NCI-H226 (cell line): ENCODE measurements at places on chromosomes 3 and 15.

GRCh38 chr3:59128685-59129084 is 78.9 kb upstream of the CFAP20DC start:
- no peak for DNase-seq

DNA sequence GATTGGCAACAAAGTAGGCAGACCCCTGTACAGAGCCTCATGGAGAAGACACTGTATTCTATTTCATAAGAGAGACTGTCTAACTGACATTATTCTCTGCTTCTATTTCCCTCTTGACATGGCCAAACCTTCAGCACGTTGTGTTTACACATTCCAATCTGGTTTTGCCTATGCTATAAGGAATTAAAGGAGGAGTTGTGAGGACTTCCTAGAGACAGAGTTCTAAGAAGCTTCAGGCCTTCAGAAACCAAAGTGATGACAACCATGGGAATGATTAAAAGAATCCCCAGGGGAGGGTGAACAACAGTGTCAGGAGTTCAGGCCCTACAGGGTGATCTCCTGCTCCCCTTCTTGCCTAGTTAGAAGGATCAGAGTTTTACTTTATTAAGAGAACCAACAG is 44.9 kb upstream of the CAPN7 start:
- no peak for DNase-seq

DNA sequence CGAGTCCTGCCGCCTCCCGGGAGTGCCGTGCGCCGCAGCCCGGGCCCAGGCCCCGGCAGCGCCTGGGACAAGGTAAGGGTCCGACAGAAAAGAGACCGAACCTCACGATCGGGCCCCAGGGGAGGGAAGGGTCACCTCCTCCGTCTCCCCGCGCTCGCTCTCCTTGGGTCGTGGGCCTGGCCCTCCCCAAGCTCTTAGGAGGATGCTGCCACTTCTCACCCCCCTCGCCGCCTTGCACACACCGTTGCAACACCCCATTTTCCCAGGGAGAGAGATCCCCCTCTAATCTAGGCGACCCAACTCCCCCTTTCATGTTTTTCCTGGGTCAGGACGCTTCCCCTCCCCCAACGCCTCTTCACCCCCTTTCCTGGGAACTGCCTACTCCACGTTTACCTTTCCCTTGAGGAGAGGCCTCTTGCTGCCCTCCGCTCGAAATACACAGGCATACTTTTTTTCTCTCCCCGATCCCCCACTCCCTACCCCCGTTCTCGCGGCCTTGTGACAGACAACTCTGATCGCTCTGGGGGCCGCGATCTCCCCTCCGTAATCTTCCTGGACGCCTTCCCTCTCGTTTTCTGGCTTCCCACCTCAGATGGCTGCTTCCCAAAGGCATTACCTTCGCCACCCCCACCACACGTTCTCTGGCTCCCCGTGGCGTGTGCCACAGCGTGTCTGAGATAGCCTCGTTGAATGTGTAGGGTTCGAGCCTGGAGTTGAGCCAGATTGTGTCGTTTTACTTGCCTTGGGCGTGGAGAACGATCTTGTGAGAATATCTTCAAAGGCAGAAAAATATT is 688 bp downstream of the SETD5 start:
- DNase-seq = peak; percentile 20

DNA sequence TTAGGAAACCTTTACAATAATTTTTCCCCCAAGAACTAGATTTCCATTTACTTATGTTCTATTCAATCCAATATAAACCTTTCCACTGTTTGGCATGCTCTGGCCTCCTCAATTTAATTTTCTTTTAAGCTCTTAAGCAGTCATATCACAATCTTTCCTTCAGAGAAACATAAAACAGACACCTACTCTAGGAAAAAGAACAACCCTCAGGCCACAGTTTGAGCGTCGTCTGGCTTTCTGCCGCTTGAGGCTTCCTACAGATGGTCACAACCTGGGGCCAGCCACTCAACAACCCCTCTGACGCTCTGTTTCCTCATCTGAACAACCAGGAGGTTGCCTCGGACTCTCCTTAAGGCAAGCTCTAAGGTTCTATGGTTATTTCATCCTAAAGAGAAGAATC is 143.3 kb downstream of the ADAMTS17 start:
- DNase-seq = no peak

DNA sequence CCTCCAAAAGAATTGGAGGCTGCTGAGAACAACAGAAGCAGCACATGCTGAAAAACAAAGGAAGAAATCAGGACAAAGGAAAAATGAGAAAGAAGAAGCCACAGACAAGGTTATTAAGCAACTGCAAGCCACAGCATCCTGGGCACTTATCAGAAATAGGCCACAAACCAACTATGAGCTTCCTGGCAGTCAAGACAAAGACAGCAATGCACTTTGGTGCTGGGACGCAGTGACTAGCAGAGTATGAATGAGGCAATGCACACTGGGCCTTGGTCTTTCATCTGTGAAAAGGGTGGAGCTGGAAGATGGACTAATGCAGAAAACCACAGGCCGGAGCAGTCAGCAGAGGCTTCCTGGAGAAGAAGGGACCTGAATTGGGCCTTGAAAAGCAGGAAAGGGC is 56.0 kb upstream of the LINGO1 start:
- DNase-seq = no peak

DNA sequence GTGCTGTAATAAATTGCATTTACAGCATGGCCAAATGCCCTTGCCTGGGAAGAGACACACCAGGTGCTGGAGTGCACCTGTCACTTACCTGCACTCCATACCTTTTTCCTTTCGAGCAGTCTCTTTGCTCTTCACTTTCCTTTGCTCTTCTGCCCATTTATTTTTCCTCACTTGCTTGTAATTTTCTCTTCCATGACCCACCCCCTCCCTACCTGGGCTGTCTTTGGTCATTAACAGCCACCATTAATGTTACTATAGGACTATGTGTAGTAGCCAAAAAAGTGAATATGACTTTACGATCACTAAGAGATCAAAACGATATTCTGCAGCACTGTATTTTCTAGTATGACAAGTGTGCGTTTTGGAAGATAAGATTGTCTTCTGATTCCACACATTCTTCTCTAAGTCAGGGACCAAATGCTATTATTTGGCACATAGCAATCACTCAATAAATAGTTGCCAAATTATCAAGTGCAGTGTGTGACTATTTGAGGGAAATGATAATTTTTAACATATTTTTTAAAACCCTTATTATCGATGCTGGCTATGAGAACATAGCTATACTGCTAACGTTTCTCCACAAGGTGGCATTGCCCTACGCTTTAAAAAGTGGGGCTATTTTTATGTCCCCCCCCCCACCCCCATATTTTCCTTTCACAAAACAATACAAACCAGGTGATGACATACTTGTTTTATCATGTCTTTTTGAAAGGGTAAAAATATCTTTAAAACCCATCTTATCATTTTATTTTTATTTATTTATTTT is 114.4 kb downstream of the GHSR start:
- no peak for DNase-seq

- DNase-seq = no peak
Measured at GRCh38 chr15:40511093-40511471, 40.3 kb downstream of the CHST14 start.

GRCh38 chr3:170429050-170429449 is 10.4 kb downstream of the CLDN11 start:
- DNase-seq = peak; percentile 36

DNA sequence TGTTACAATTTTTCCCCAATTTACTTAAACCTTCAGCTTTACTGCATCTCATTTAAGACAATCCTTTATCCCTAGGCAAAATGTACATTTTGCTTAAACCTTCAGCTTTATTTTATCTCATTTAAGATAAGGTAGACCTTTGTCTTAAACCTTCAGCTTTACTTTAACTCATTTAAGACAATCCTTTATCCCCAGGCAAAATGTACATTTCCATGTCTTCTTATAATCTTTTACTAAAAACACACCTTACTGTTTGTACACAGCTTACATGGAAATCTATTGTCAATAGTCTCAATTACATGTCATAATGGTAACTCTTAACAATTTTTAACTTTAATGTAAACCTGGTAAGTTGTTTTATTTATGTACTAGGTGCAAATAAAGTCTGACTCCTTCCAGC is 58.7 kb upstream of the MKRN3 start:
- no peak for DNase-seq

DNA sequence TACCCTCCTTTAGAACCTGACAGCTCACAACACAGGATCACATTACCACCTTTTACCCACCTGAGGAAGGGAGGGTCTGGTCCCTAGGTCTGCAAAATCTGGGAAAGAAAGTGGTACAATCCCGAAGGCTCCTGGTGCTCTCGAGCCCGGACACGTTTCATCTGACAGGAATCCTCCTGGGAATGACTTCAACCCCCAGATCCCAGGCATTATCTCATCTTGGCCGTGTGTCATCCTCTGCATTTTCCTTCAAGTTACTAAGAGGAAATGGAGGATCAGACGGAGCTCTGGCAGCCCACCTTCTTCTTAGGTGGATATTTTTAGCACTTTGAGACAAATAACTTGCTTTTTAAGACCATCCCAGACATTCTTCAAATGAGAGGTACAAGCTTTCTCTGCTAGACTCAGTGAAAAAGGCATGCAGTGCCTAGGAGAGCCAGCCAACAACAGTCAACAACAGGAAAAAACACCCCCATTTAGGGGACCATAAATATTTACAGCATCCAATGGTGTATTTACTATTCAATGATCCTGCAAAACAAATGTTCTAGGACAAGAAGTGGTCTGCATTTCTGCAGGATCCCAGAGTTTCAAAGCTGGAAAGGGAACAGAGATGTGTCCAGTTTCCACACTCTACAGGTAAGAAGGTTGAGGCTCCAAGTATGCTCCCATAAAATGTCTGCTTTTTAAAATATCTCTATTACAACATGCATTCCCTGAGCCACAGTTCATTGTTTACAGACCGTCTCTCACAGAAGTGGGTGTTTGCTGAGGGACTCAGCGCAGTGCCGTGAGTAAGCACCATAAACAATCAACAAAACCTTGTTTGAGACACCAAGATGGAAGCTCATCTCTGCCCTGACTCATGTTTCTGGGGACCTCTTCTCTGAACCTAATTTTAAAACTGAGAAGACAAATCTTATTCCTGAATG is 38.3 kb upstream of the ARHGEF3 start:
- peak; percentile 87 for DNase-seq

GRCh38 chr15:31758126-31758525 is 272.2 kb upstream of the CHRNA7 start:
- no peak for DNase-seq

GRCh38 chr15:58070801-58071418 is 5.4 kb upstream of the ALDH1A2 start:
- peak; percentile 33 for DNase-seq

DNA sequence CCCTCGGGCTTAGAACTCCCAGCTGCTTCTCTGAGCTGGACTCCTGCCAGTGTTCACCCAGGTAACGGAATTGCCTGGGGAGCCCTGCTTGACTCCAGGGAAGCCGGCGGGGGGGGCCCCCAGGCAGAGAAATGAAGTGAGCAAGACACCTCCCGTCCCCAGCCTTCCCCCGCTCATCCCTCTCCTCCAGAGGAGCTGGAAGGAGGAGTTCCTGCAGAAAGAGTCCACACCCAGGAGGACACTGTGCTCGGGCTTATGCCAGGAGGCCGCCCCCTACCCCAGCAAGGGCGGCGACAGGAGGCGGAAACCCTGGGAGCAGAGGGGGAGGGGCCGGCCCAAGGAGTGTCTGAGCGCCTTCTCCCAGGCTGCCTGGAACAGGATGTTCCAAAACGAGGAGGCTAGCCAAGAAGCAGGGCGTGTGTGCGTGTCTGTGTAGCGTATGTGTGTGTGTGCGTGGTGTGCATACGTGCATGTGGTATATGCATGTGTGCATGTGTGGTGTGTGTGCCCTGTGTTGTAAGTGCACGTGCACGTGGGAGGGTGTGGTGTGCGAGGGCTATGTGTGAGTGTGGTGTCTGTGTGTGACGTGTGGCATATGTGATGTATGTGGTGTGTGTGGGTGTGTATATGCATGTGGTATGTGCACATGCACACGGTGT is 511.3 kb downstream of the SHQ1 start:
- DNase-seq = peak; percentile 73

GRCh38 chr15:98174286-98174685 is 213.8 kb downstream of the ARRDC4 start:
- no peak for DNase-seq

DNA sequence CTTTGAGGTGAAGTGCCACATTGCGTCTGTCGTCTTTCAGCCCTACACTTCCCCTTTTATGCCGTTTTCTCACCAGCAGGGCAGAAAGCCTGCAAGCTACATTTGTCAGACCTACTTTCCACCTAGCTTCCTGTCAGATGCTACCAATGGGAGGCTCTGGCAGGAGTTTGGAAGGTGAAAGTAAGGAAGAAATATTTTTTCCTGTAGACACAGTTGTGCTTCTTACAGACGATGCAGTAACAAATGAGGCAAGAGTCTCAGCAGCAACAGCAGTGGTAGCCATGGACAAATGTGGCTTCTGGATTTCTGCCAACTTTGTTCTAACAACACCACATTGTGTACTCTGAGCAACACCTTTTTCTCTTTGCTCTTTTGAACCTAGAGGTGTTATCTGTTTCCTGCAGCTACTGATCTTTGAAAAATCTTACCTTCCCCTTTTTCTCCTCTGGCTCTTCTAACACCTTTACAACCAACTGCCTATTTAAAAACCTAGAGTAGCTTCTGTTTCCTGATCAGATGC is 70.6 kb upstream of the STT3B start:
- no peak for DNase-seq

DNA sequence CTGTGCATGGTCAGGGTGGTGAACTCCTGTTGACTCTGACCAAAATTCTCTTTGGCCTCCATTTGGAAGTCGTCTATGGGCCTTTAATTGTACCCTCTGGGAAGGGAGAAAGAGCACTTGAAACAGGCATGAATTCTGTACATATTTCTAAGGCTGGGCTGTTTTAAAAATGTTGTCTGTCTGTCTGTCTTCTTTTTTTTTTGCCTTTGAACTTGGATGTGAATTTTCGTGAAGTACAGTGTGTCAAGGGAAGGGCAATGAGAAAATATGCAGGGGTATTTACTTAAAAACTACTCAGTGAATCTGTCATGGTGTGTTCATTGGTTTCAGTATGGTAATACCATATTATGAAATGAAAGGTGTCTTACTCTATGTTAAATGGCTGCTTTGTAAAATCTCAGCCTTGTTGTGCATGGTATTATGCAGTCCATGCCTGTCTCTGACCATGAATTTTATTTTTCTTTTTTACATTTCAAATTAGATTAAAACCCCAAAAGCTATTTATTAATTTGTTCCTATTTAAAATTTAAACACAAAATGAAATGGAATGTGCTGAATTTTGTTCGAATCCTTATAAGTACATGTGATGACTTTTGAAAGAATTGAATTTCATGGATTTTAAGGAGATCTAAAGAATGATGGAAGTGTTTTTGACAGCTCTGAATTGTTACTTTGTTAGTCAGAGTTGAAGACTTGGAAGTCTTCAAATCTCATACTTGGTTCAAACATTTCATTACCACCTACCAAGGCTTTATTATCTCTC is 51.1 kb downstream of the RARB start:
- no peak for DNase-seq

DNA sequence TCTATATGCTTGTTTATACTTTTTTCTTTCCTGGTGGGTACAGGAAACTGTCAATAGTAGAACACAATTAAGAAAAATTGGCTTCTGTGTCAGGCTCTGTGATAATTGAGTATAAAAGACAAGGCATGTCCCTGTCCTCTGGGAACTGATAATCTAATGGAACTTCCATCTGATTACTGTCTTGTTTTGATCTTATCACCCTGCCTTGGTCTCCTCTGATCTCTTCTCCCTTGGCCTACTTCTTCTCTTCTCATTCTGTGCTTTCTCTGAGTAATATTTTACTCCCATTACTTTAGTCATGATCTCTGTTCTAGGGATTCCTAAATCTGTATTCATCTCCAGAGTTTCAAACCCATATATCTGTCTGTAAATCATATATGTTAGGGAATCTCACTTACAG is 14.6 kb downstream of the UBE2Q2 start:
- DNase-seq = no peak
